ENCODE measurements at places on chromosomes 11 and 22.

GRCh38 chr11:75537740-75538139, 12.0 kb upstream of the GDPD5 start:
- DNase-seq, result no peak

DNA sequence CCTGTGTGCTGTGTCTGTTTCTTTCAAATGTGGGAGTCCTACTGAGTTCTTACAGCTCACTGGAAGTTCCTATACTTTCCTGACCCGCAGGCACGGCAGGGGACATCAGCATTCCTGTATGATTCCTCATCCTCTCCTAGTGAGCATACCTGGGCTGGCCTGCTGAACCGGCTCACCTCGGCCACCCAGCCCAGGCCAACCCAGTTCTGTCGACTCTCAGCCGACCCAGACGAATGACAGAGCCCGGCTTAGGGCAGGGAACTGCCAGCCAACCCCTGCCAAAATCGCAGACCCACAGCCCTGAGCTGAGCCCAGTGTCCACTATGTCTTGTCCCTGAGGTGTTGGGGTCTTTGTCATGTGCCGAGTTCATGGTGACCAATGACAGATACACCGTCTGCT, 339.7 kb downstream of the BRD1 start:
- DNase-seq, result no peak

DNA sequence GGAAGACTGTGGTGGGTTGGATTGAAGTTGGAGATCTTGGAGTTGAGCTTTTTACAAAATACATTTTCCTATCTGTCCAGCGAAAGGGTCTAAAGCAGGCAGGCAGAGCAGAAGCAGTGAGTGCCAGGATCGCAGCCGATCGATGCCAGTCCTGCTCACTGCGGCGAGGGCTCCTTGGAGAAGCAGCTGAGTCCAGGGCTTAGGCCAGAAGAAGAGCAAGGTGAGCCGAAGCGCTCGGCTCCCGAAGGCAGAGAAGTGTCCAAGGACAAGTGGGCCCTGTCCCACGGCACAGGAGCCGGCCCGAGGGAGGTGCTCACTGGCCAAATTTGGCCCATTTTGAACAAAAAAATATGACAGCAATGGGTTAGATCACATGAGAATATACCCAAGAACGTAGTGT, 637.8 kb downstream of the BRD1 start:
- no peak for DNase-seq

DNA sequence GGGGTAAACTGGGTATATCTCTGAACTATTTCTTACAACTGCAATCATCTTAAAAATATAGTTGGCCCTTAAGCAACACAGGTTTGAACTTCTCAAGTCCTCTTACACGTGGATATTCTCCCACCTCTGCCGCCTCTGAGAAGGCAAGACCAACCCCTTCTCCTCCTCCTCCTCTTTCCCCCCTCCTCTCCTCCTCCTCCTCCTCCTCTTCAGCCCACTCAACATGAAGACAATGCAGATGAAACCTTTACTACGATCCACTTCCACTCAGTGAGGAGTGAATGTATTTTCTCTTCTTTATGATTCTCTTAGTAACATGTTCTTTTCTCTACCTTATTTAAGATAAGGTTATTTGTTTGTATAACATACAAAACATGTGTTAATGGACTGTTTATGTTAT, 20.0 kb downstream of the SHANK2 start:
- no peak for DNase-seq

DNA sequence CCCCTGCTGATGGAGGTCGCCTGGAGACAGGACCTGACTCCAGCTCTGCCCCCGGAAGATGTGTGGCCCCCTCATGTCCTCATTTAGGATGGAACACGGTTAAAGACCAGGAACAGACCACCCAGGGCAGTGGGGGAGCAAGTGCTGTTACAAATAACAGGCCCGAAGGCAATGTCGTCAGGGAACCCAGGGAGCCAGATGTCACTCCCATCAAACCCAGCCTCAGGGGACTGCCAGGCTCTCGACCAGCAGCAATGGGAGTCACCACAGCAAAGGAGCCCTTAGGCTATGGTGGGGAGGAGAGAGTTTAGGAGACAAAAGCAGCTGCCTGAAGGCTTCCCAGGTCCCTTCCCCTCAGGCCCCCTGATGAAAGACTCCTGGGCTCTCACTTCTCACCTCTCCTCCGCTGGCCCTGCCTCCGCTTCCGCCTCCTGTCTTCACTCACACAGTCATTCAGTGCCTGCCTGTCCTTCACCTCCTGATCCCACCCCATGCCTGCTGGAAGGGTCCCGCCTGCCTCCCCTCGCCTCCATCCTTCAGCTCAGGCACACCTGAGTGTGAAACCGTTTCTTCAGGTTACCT, 4.4 kb downstream of the RPS19BP1 start:
- no peak for DNase-seq

DNA sequence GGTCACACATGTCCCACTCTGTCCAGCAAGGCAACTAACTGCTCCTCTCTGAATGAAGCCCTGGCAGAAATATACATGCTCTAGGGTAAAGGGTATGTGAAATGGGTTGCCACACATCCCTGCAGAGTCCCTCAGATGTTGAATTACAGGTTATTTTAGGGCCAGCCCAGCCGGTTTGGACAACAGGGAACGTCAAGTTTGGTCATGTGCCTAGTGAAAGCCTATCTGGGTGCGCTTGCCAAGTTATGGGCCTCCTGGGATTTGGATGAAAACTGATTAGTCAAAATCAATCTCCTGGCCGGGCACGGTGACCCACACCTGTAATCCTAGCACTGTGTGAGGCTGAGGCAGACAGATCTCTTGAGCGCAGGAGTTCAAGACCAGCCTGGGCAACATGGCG, 10.4 kb downstream of the AP1B1 start:
- DNase-seq, result no peak

GRCh38 chr11:58243954-58244353, 15.2 kb upstream of the OR10Q1 start:
- DNase-seq, result no peak

DNA sequence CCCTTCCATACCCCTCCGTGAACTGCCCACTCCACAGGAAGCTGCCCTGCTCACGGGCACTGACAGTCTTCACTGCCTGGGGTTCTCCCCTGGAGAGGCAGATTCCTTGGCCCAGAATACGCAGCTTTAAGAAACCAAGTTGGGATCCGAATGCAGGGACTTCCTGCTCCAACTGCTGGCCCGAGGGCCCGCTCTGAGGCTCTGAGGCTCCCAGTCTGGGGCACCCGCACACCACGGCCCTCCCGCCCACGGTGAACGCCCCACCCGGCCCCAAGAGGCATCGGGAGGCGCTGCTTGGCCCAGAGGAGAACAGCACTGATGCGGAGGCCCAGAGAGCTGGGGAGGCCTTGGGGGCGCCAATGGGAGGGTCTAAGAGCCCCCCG, 42.3 kb downstream of the IGF2 start:
- no peak for DNase-seq

- DNase-seq, result no peak
Measured at GRCh38 chr11:83456566-83456965, 170.4 kb upstream of the CCDC90B start.

DNA sequence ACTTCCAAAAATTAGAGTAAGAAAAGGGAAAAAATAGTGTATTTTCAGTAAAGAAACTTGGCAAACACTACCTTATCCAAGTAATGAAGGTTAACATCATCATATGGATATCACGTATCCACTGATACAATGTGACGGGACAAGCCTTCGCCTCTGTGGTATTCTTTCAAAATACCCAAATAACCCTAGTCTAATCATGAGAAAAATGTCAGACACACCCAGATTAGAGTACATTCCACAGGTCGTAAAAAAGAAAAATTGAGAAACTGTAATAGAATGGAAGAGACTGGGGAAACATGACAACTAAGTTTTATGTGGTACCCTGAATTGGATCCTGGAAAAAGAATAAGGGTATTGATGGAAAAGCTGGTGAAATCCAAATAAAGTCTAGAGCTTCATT, 48.9 kb downstream of the NARS2 start:
- DNase-seq, result no peak

DNA sequence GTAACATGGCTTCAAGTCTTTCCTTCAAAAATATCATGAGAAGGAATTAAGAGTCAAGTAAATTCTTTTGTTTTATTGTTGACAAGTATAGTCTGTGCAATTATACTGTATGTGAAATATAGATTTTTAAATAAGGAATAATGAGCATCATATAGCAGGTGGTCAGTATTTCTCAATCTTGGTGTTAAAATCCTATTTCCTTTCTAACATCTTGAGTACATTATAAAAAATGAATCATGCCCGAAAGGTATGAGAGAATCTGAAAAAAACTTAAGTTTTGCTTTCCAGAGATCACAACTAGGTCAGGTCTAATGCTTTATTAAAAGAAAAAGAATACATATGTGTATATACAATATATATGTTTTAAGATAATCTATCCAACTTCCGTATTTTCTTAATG, 53.1 kb downstream of the KIF18A start:
- no peak for DNase-seq

- no peak for DNase-seq
Measured at GRCh38 chr11:5631417-5631816, 6.6 kb downstream of the TRIM34 start.

DNA sequence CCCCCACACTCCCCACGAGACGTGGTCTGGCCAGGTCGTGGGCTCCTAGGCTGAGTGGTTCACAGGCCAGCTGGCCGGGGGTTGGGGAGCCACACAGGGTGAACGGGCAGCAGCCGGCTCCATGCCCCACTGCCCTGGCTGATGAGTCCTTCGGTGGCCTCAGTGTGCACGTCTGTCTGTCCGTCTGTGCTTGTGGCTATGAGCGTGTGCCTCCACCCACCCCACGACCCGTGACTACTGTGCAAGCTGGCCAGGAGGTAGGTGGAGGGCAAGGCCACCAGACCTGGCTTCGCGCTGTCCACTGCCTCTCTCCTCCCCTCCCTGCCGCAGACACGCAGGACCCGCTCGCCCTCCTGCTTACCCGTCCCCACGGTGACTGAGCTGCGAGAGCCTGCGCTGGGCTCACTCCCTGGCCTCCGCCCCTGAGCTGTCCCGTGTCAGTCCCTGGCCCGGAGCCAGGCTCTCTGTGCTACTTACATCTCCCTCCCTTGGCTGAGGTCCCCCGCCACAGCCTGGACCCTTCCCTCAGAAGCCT, 14.1 kb downstream of the CSDC2 start:
- DNase-seq, result no peak

DNA sequence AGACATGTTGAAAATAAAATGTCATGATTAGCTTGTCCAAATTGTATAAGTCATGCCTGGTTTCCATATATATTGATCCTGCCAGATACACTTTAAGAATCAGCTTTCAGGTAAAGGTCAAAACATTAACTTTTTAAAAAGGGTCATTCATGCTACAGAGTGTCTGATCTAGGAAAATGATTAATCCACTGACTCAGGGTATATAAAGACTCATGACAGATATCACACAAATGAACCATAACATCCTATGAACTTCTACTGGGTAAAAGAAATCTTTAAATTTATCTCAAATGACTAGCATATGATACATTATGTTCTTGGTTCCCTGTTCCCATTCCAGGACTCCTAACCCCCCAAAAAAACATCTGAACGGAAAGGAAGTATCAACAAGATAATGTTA, 11.7 kb downstream of the MRTFA start:
- DNase-seq, result no peak
